ENCODE measurements at places on chromosomes 3 and 15.

DNA sequence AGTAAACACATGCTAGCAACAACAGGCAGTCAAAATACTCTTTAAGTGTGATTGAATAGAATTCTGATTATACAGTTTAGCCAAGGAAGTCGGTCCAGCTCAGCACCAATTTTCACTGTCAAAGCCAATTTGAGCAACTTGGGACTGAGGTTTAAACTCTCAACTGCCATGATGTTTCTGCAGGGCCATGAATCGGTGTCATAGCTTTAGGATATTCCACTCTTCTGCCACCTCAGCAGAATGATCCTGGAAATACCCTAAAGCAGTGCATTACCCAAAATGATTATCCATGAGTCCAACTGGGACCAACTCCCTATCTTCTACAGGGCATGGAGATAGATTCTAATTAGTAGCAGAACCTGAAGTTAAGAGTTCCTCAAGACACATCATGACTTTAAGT lies 262.4 kb downstream of the RORA start:
- no peak for DNase-seq

DNA sequence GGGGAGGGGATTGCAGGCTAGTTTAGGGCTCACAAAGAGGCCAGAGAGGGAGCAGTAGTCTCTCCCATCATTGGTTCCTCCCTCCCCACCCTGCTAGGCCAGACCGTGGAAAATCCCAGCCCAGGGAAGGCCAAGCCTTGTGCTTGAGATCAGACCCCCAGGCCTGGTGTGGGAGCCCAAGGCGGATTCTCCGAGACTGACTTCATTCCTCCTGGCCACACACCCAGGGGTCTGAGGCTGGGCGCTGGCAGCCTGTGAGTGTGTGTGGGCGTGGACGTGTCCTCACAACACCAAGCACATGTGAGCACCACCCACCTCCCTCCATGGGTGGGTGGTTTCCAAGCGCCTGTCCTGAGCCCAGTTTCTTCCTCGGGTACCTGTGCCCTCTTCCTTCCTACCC lies 4.1 kb downstream of the LOXL1 start:
- DNase-seq, result no peak

- DNase-seq, result no peak
These were observed 23.2 kb upstream of the LAMP3 start for GRCh38 chr3:183185696-183186095.

GRCh38 chr15:50825946-50826345 lies 60.4 kb upstream of the SPPL2A start:
- DNase-seq, result no peak

GRCh38 chr15:58504674-58505234 lies 73.0 kb downstream of the LIPC start:
- DNase-seq, result no peak

DNA sequence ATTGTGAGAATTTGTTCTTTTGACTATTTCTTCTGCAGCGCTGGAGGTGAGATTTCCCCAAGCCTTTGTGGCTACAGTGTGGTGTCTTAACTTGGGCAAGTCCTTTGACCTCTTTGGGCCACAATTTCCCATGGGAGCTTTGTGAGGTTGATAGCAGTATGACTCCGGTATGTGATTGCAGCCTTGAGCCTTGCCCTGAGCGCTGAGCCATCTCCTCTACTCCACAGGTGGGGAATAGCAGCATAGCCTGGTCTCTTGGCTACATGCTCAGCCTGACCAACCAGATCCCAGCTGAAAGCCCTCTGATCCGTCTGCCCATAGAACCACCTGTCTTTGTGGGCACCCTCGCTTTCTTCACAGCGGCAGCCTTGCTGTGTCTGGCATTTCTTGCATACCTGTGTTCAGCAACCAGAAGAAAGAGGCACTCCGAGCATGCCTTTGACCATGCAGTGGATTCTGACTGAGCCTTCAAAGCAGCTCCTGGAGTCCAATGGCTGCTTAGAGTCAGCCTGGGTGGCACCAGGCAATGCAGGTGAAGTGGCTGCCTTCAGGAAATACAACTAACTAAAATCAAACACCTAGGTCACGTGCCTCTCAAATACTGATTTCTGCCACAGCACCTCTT lies 30.0 kb upstream of the RPL14 start:
- no peak for DNase-seq

DNA sequence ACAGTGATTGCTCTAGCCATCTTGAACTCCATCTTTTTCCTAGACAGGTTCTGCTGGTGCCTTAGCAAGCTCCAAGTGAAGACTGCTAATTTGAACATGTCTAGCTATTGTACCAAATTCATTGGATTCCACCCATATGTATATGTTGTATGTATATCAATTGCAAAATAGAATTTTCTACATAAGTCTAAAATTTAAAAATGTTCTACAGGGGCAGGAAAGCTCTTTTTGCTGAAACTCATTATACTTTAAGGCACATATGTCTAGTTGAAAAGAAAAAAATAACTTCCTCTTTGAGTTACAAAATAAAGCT lies 845.3 kb downstream of the MCTP2 start:
- no peak for DNase-seq

DNA sequence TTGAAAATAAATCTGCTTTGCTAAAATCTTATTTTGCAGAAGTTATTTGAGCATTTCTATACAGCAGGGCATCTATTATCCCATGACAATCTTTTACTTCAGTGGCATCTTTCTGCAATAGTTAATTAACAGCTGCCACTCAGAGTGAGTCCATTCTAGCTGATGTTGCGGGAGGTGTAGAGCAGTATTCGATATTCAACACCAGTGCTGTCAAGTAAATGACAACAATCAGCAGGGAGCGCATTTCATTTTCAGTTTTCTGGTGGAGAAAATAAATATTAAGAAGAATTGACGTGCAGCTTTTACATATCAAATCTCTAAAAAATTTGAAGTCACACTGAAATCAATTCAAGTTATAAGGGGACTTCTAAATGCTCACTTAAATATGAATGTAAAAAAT lies 286.2 kb downstream of the CTNNB1 start:
- DNase-seq, result no peak
